GF-D8 (cell line): ENCODE measurements at places on chromosomes 3 and 15.

GRCh38 chr3:42786212-42786611 is 13.2 kb upstream of the CCDC13 start:
- DNase-seq, result no peak

- no peak for DNase-seq
Measured at GRCh38 chr3:177565981-177566380, 368.7 kb upstream of the TBL1XR1 start.

DNA sequence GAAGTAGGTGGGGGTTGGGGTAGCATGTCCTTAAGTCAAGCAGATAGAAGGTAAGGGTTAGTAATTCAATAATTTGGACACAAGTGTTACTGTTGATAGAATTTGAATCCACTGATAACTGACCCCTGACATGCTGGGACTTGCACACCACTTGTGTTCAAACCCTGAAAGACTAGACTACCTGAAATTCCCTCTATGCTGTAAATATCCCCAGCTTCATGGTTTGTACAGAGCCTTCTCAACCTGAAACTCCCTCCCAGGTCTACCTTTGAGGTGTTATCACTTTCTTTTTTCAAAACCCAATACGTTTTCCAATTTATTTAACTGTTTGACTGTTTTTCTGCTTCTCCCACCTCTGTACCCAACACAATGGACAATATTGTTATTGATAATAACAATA is 459.6 kb downstream of the NLGN1 start:
- no peak for DNase-seq

DNA sequence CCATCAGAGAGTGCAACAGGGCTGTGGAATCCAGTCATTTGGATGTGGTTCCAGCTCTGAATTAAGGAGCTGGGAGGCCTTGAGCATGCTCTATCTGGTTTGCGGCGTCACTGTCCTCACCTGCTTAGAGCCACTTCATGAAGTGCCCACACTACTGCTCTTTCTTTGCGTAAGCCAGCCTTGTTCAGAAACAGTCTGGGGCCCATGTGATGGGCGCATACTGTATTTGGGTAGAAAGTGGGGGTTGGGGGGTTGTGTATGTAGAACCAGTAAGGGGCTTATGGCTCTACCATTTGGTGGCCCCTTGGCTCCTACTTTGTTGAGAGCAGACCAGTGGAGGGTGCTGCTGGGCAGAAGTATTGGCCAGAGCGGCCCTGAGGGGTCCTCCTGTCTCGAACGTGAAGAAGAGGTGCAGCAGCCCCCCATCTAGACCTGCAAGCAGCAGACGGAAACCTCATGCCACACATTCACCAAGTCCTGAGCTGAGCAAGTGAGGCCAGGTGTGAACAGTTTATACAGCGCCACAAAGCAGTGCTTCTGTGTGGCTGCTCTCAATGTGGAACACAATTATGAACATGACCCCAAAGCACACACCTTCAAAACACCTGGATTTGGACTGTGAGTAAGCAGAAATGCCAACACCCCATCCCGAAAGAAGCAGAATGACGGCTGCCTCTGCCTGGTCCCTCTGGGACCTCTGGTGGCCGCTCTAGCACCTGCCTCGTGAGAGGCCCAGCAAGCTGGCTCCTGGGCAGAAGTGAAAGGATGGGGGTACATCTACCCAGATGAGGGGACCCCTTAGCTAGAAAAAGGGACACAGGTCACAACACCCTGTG is 26.6 kb downstream of the SRPRB start:
- DNase-seq, result no peak

GRCh38 chr3:36548712-36549111 is 168.4 kb downstream of the STAC start:
- DNase-seq, result no peak

DNA sequence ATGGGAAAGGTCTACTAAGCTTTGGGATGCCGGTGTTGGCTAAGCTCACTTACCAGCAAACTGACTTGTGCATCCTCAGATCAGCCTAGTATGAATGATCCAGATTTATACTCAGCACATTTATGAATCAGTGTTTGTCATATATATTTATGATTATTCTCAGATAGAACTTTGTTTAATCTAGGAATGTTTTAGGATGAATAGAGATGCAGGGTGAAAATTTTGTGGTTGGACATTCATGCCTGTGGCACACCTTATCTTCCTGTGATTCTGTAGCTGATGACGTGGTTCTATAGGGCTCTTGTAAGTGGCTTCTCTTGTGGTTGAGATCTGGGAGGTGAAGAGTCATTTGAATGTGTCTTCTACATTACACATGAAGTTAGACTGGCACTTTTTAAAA is 11.4 kb downstream of the CDIN1 start:
- DNase-seq, result no peak

DNA sequence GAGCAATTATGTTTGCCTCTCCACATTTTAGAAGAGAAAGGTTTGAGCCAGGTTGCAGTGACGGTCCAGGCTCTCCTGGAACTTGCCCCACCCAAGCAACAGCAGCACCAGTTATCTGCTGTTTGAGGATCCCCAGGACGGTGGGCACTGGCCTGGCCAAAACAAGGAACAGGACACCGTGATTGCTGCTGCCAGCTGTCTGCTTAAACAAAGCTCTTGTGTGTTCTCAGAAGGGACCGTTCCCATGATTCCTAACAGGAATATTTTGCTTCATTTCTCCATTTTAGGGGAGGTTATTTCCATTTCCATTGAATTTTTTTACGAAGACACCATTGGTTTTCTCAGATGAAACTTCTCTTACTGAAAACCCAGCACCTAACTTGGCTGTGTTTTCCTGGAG is 66.4 kb upstream of the RPL35A start:
- DNase-seq, result no peak

GRCh38 chr3:160921020-160921635 is 165.1 kb downstream of the PPM1L start:
- DNase-seq, result no peak
